ENCODE measurements at places on chromosomes 5 and 9. TPM values are rescaled to one million over a fixed set of nuclear protein-coding genes. Genes with fewer than 3 reads are reported as not detected.

The TPM2 gene
- 805 TPM for total RNA-seq

The ZMAT2 gene
- 67.6 TPM for total RNA-seq

The ENTPD2 gene
- not detected for total RNA-seq

The CD74 gene
- 1.6 TPM for total RNA-seq

The ACOT12 gene
- not detected for total RNA-seq

The PLEKHG4B gene
- total RNA-seq, result not detected

The AGXT2 gene
- not detected for total RNA-seq

The SPEF2 gene
- total RNA-seq, result 1.7 TPM

The SLCO6A1 gene
- total RNA-seq, result not detected

The PCDHGA5 gene
- 2.7 TPM for total RNA-seq

The JMY gene
- total RNA-seq, result 10.0 TPM

The CCDC127 gene
- 5.7 TPM for total RNA-seq

The PCDHB8 gene
- 0.62 TPM for total RNA-seq

The SLCO4C1 gene
- not detected for total RNA-seq

The ZDHHC11 gene
- 5.9 TPM for total RNA-seq

The ITGA2 gene
- 113 TPM for total RNA-seq

The CMYA5 gene
- 0.26 TPM for total RNA-seq

The NRARP gene
- total RNA-seq, result 0.25 TPM

The STKLD1 gene
- 0.79 TPM for total RNA-seq

The RAD23B gene
- total RNA-seq, result 87.7 TPM

The FOXD4 gene
- 0.06 TPM for total RNA-seq

The SAPCD2 gene
- 7.7 TPM for total RNA-seq

The FAF2 gene
- 37.9 TPM for total RNA-seq

The C9orf43 gene
- 0.44 TPM for total RNA-seq

The GIN1 gene
- total RNA-seq, result 5.3 TPM

The TMEM215 gene
- total RNA-seq, result not detected

The CNTFR gene
- total RNA-seq, result not detected

The SV2C gene
- under 0.01 TPM for total RNA-seq

The KIF4B gene
- not detected for total RNA-seq

The ADAMTS6 gene
- 23.5 TPM for total RNA-seq

The CDX1 gene
- 0.12 TPM for total RNA-seq

The SLC6A19 gene
- not detected for total RNA-seq

The FAXDC2 gene
- total RNA-seq, result 13.6 TPM

The ZBTB34 gene
- total RNA-seq, result 4.2 TPM

The PIP5K1B gene
- total RNA-seq, result 0.06 TPM

The SLC36A2 gene
- not detected for total RNA-seq

The ABL1 gene
- 58.1 TPM for total RNA-seq

The PRLR gene
- total RNA-seq, result under 0.01 TPM

The BTNL3 gene
- total RNA-seq, result not detected

The CCDC183 gene
- 0.26 TPM for total RNA-seq

The ANKRD31 gene
- total RNA-seq, result 0.13 TPM

The ZDHHC11B gene
- 0.26 TPM for total RNA-seq

The PRRT1B gene
- total RNA-seq, result not detected

The IQGAP2 gene
- 1.6 TPM for total RNA-seq

The ASPN gene
- 19.8 TPM for total RNA-seq

All from aortic smooth muscle cell (primary cell).